ENCODE measurements at places on chromosomes 12 and 14. TPM values are rescaled to one million over a fixed set of nuclear protein-coding genes. Genes with fewer than 3 reads are reported as not detected.
A peak's percentile ranks its signal among the peaks of the same experiment; 100 is the strongest.

- DNase-seq, result no peak
These were observed 183.3 kb downstream of the RBM19 start for GRCh38 chr12:113782873-113783272.

Gene MMP14
- 292 TPM for total RNA-seq

DNA sequence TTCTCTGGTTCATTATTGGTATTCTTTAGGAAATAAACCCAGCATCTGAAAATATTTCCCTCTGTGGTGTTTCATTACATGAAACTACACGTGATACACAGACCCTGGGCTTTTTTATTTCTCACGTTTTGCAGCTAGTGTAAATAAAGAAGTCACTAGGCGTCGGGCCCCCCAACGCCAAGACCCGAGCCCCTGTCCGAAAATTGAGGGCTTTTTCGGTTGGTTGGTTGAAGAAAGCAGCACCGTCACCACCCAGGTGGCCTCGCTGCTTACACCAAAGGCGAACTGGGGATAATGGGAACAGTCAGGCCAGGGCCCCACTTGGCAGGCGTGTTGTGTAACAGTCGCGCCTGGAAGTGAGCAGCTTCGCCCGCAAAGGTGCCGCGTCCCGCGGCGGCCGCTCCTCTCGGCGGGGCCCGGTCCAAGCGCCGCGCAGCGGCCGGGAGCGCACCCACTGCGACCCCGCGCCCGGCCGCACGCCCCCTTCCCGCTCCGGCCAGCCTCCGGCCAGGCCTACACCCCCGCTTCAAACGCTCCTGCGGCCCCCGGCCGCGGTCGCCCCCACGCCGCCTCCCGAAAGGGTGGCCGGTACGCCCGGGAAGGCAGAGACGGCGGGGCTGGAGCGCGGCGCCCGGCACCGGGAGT lies 1.2 kb downstream of the DUSP16 start:
- DNase-seq, result no peak

DNA sequence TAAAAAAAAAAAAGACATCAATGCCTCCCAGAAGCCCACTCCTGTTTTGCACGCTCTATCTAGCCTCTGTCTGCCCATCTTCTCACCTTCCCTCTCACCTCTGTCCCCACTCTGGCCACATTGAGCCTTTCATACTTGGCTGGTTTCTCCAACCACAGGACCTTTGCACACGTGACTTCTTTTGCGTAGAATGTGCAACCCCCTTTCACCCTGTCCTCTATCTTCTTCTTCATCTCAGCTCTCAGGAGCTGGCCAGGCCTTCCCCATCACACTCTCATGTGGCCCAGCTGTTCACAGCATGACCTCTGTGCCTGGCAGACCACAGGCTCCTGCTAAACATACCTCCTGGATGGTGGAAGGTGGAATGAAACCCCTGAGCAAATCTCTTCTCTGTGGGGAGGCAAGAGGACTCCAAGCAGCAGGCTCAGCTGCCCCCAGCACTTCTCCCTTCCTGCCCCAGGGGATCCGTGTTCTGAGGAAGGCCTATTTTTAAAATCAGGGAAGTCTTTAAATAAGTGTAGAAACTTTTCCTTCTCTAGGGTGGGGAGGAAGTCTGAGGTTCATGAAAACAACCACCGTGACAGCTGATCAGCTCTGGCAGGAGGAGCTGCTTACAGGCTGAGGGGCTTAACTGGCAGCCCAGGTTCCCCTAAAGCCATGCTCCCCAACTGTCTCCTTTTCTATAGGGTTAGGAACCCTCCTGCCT lies 11.6 kb downstream of the HVCN1 start:
- peak; percentile 31 for DNase-seq

DNA sequence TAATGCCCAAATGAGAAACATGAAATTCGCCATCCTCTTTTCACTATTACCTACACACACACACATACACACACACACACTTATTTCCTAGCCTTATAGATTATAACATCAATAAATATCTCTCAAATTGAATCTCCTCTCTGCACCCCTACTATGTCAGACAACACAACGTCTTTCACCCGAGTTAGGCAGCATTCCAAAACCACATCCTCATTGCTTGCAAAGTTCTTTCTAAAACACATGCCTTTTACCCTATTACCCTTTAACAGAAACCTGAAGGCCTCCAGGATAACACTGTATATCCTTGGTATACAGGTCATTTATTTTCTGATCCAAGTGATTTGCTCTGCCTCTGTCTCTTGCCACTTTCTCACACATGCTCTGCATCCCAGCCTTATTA lies 56.3 kb downstream of the KCNH5 start:
- DNase-seq, result no peak

Gene MAP1LC3B2
- total RNA-seq, result not detected

GRCh38 chr12:26425587-26426260 lies 230.4 kb downstream of the SSPN start:
- DNase-seq, result peak; percentile 5
